ENCODE measurements at places on chromosomes 11 and 22.

- DNase-seq, result no peak
Measured at GRCh38 chr22:41052661-41053490, 39.5 kb upstream of the EP300 start.

GRCh38 chr11:76637491-76638269, 32.9 kb downstream of the LRRC32 start:
- DNase-seq, result peak; percentile 51

DNA sequence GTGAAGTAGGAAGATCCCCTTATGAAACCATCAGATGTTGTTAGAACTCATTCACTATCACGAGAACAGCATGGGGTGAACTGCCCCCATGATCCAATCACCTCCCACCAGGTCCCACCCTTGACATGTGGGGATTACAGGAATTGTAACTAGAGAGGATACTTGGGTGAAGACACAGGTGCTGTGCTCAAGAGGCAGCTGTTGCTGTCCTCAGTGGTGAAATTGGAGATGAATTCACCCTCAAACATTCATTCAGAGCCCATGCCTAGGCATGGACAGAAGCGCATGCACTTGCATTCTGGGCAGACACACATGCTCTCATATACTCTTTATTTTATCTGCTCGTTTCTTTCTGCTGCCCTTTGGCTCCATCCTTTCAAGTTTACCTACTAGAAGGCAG, 385.0 kb downstream of the INSC start:
- DNase-seq, result no peak

GRCh38 chr11:40204228-40204627, 1255.2 kb downstream of the LRRC4C start:
- no peak for DNase-seq

DNA sequence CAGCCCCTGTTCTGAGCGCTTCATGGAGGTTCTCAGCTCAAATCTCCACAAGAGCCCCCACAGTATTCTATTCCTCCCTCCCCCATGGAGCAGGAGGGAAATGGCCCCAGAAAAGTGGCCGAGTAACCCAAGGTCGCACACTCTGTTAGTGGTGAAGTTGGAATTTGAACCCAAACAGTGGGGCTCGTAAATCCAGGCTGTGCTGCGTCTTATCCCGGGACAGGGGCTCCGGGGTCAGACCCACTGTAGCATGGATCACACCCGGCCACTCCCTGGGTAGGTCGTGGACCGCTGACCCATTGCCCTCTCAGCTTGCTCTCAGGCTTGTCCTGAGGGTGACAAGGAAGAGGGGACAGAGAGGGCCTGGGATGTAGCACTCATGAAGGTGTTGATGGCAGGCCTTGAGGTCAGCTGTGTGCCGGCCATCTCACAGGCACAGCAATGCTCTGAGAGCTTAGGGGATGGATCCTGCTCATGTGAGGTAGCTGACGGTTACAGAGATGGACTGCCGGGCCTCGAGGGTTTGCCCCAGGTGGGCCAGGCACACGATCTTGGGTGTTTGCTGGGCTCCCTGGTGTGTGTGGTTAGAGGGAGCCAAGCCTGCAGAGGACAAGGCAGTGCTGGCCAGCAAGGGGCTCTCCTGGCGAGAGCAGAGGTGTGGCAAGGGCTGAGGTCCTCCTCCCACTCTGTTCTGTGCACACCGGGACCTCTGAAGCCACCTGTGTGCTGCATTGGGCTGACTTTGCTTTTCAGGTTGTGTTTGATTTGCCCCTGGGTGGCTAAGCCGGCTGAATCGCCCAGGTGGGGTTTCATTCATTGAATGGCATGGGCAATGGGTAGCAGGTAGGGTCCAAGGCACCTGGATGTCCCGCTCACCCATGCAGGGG, 2.3 kb upstream of the FGF19 start:
- no peak for DNase-seq

DNA sequence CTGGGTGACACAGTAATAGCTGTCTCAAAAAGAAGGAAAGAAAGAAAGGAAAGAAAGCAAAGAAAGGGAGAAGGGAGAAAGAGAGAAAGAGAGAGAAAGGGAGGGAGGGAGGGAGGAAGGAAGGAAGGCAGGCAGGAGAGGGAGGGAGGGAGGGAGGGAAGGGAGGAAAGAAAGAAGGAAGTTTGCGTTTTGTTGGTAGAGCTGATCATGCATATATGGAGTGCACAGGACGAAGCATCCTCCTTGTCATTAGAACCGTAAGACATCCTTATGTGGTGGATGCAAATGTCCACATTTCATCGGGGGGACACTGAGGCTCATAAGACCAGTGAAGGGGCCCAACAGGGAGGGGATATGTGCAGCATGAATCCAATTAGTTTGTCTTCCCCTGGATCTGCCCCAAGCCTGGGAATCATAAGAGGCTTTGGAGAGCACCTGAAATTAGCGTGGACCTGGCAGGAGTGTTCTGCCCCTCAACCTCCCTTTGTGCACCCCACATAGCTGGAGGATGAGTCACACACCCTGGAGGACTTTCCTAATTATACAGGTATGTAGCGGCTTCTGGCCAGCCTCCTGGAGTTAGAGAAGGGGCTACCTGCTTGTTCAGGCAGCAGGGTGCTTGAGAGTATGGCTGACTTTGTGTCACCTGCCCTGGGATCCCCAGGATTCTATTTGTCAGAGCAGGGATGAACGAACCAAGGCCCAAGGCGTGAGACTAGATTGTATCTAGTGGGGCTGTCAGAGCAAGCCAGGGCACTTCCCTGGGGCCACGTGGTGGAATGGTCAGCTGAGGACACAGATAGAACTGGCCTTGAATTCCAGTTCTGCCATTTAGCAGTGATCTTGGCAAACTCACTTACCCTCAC, 119.7 kb upstream of the CD82 start:
- DNase-seq, result no peak

- DNase-seq, result no peak
Measured at GRCh38 chr11:78828676-78829075, 254.0 kb upstream of the NARS2 start.

GRCh38 chr22:44424359-44424682, 73.7 kb downstream of the RTL6 start:
- no peak for DNase-seq

- DNase-seq, result no peak
Measured at GRCh38 chr11:123560006-123560405, 94.4 kb downstream of the SCN3B start.

GRCh38 chr11:125110506-125110905, 920 bp downstream of the TMEM218 start:
- DNase-seq, result no peak

GRCh38 chr11:73295241-73295995, 12.7 kb upstream of the ARHGEF17 start:
- DNase-seq, result no peak

GRCh38 chr11:31529701-31530100, 20.1 kb downstream of the ELP4 start:
- DNase-seq, result no peak

DNA sequence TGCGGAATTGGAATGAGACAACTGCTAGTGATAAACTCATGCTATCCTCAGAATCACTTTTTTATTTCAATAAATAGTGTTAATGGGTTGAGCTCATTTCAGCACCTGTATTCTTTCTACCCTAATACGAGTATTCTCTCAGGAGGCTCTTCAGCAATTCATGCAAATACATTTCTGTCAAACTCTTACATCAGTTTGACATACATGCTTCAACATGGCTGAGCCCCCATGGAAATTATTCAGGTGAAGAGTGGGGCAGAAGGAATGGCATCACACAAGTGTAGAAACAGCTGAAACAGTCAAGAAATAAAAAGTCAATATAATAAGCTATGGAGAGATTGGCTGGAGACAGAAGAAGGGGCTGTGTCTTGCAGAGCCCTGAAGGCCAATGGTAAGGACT, 77.8 kb upstream of the SNX19 start:
- no peak for DNase-seq

GRCh38 chr11:1218256-1218787, 4.5 kb upstream of the MUC5B start:
- DNase-seq, result no peak

DNA sequence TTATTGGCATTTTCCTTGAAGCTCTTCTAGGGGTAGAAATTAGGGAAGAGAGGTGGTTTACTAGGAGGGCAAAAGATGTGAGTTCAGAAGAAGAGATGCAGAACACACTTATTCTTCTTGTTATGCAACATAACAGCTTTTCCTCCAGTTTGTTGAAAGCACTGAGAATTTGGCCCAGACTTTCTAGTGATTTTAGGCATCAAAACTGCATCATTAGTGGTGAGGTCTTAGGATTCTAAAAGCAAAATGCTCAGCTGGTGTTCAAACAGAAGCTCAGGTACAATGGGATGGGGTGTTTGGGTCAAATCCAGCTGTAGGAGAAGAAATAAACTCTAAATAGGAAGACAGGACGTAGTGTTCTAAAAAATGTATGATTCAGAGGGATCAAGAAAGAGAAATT, 221.1 kb downstream of the OPCML start:
- DNase-seq, result no peak

GRCh38 chr11:85768473-85769146, 42.3 kb downstream of the SYTL2 start:
- no peak for DNase-seq

GRCh38 chr22:36366291-36366708, 21.5 kb downstream of the MYH9 start:
- DNase-seq, result no peak

DNA sequence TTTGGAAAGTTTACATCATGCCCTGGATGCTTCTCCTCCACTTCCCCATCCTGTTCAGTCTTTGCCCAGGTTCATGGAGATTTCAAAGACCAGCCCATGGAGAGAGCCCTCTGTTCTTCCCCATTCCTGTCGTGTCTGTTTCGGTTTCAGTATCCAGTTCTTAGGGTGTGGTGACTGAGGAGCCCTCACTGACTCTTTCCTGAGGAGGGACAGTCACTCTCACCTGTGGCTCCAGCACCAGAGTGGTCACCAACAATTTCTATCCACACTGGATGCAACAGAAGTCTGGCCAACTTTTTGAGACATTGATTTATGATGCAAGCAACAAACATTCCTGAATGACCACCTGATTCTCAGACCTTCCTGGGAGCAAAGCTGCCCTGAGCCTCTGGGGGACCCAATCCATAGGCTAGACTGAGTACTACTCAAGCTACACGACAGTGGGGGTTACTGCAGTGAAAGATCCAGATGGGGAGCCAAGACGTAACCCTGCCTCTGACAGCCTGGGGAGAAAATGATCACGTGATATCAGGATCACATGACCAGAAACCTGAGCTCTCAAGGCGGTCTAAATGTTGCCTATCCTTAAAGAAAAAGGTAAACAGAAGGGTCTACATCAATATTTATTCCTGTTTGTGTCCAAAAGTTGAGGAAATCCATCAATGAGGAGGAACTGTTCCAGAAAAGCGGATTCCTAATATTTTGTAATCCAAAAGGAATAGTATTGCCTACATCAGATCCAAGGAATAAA, 76.2 kb upstream of the VPREB1 start:
- peak; percentile 10 for DNase-seq

GRCh38 chr11:19811380-19811779, 98.7 kb downstream of the NAV2 start:
- no peak for DNase-seq

DNA sequence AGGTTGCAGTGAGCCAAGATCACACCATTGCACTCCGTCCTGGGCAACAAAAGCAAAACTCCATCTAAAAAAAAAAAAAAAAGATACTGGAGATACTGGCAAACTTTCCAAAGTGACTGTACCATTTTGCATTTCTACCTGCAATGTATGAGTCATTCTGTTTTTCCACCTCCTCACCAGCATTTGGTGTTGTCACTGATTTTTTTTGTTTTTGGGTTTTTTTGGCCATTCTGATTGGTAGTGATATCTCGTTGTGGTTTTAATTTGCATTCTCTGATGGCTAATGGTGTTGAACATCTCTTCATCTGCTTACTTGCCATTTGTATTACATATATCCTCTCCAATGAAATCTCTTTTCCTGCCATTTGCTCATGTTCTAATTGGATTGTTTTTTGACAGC, 12.0 kb upstream of the RBX1 start:
- no peak for DNase-seq

DNA sequence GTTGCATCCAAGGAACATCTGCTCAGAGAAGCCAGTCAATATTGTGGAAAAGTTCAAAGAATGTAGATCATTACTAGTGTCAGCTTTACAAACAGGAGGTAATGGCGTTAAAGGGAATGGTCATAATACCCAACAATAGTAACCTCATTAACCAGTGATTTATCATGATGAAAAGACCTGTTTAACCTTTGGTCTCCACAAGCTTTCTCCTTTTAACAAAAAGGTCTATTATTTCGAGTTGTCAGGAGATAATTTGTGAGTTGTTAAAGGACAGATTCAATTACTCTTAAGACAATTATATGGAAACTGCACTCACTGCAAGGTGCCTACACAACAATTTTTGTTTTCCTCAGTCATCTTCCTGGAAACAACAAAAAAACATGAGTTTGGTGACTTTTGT, 73.8 kb upstream of the HTATIP2 start:
- DNase-seq, result no peak

DNA sequence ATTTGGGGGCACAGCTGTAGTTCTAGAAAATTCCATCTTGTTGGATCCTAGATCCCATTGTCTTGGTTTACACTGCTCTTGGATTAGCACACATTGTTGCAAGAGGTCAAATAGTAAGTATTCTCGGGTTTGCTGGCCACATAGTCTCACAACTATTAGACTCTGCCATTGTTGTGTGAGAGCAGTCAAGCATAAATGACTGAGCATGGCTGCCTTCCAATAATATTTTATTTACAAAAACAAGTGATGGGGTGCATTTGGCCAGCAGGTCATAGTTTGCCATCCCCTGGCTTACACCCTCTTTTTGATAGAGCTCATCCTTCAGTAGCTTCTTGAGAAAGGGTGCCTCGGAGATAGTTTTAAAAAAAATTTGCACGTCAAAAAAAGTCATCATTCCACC, 77.9 kb upstream of the ALX4 start:
- no peak for DNase-seq

DNA sequence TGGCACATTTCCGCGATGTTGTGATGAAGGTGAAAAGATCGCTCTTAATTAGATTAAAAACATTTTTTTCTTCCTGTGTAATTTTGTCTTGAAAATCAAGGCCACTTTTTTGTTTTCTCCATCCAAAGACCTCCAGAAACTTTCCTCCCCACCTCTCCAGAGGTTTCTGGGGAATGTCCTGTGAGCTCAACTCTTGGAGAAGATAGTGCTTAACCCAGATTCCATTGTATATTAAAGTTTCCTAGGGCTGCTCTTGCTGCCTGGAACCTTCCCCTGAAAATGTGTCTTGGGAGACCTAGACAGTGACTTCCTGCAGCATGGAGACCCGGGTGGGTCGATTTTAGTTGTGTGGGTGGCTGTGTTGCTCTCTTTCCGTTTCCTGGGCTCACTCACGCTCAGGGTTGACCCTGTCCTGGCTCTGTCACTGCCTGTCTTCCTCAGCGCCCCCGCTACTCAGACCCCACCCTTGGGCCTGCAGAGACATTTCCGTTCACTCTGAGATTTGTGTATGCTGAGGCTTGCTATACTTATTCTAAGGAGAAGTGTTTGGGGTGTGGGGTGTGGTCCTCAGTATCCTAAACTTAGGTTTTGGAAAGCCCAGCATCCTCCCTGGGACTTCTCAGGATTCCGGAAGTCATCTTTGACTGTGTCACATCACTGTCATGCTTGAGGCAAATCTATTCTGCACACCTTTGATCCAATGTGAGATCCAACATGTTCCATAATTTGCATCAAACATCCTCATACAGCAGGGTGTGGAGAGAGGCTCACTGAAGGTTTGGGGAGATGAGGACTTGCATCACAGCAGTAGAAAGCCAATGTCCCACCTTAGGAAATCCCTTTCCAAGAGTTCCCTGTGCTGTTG, 47.2 kb downstream of the KCNQ1OT1 start:
- DNase-seq, result no peak

GRCh38 chr11:17641792-17642350, 77.5 kb upstream of the MYOD1 start:
- DNase-seq, result no peak
